LHCN-M2 (cell line): ENCODE measurements at places on chromosomes 13 and 19.
A peak's percentile ranks its signal among the peaks of the same experiment; 100 is the strongest.

DNA sequence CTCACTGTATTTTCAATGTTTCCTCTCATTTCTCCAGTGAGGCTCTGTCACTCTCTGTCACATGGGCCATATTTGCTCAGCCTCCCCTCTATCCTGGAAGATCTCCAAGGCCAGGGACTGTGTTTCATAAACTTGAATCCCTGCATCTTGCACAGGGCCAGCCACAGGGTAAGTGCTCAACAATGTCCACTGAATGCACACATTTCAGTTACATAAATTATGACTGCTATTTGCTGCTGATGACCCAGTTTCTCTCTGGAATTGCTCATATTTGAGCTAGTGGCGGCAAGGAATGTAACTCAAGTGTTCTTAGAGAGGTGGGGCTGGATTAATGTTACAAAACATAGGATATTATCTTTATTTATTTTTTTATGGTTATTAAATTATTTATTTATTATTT is 6.1 kb downstream of the CLC start:
- DNase-seq: no peak

GRCh38 chr19:4369109-4369887 is 25.9 kb downstream of the MPND start:
- no peak for DNase-seq

DNA sequence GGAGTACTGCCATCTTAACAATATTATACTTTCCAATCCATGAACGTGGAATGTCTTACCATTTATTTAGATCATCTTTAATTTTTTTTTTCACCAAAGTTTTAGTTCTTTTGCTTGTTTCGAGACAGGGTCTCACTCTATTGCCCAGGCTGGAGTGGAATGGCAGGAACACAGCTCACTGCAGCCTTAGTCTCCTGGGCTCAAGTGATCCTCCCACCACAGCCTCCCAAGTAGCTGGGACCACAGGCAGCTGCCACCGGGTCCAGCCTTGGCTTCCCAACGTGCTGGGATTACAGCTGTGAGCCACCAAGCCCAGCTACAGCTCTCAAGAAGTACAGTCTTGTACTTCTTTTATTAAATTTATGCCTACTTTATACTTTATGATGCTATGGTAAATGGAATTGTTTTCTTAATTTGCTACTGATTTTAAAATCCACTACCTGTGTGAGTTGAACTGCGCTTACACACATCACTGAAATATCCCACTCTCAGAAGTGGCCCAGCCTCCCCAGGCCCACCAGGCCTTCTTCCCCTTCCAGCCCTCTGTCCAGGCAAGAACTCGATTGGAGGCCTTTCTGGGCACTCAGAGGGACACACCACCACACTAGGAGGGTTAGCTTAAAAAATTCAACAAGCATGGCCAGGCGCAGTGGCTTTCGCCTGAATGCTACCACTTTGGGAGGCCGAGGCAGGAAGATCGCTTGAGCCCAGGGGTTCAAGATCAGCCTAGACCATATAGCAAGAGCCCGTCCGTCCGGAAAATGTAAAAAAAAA is 1.0 kb upstream of the PGLS start:
- DNase-seq: peak; percentile 17

DNA sequence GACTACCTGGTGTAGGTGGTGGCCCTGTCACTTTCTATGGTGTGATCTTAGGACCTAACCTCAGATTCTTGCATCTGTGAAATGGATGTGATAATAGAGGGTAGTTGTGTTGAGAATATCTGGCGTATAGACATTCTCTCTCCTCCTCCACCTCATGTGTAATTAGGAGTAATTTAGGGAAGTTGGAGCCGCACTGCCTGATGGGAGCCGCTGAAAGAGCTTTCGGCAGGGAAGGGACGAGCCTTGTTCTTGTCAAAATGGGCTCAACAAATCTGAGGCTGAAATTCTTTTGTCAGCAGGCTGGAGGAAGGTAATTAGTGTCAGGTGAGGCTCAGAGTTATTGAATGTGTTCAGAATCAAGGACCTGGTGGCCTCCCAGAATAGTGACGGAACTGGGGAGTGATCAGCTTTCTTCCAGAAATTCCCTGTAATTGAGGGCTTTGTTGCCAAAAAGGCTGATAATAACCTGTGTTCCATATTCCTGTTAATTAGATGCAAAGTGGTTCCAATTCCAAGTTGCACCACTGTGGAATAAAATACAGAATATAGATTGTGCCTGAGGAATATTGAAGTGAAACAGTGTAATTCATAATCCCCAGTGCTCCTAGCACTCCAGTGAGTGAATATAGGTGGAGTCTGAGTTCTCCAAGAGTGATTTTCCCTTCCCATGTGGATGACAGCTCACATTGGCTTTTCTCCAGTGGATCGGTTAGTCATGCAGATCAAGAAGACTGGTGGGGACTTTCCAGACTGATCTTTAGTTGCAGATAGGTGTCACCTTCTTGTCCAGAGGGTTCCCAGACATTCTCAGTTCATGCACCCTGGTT is 47.5 kb downstream of the SPATA13 start:
- peak; percentile 77 for DNase-seq

DNA sequence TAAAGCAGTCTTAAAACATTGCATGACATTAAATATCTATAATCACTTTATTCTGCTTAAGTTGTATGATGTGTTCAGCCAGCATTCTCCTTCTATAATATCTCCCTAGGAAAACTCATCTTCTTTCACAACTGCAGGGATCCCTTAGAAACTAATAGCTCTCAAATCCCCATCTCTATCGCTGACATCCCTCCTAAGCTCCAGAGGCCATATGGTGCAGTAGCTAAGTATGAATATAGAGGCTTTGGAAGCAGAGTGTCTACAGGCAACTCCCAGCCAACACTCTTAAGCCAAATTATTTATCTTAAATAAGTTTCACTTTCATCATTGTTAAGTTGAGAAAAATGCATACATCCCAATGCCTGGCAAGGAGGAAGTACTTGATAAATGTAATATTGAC is 349.5 kb upstream of the MIR17HG start:
- DNase-seq: no peak

DNA sequence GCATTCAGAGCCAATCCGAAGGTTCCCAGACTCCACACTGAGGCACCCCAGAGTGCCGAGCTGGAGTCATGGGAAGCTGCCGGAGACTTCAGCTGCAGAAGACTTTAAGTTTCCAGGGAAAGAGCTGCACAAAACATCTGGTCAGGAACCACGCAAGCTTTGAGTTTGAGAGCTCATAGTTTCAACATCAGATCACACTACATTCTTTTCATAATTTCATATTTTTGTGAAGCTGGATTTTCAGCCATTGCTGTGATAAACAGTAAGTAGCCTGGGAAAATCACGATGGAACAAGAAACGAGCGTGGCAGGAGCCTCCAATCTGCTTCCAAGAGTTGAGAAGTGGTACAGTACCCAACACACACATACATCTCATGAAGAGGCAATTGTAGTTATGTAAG is 25.5 kb upstream of the ATP12A start:
- DNase-seq: no peak

DNA sequence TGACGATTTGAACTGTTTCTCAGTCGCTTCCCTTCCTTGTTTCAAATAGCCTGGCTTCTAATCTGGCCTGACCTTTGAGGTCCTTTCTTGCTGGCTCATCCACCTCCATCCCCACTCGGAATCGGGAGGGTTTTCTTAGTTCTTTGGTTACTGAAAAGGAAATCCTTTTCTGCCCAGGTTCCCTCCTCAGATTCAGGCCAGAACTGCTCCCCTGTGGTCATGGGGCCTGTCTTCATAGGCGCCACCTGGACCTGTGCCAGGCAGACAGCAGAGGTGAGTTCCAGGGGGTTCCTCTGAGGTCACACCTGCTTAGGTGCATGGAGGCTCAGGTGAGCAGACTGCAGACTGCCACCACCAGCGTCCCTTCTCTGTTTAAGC is 62.4 kb downstream of the AKAP11 start:
- DNase-seq: no peak

DNA sequence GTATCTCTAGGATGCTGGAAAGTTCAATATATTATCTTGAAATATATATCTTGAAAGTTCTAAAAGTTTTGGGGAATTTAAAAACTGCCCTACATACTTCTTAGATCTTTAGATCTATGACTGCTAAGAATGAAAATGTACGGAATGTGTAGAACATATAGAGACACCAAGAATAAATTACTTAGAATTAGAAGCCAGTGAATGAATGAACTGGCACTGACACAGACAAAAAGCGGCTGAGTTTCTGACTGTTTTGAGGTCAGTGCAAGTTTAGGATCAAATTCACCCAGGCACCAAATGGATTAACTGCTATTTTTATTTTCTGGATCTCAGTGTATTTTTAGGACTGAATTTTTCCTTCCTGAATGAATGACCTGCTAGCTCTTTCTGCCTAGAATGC is 411.2 kb downstream of the KCTD12 start:
- no peak for DNase-seq

DNA sequence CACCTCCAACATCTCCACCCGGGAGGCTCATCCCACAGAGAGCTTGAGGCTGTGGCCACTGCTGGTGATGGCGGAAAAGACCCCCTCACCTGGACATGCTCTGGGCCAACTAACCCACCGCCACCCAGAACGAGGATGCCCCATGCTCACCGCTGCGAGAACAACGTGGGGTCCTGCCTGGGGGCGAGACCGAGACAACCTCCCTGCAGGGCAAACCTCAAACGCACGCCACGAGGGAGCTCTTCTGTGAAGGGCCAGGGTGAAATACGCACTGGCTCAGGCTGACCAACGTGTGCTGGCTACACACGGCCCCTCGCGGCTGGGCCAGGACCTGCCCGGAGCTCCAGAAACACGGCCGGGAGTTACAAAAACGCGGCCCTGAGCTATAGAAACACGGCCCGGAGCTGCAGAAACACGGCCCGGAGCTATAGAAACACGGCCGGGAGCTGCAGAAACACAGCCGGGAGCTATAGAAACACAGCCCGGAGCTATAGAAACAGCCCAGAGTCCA is 19.0 kb upstream of the PLPP2 start:
- DNase-seq: no peak

DNA sequence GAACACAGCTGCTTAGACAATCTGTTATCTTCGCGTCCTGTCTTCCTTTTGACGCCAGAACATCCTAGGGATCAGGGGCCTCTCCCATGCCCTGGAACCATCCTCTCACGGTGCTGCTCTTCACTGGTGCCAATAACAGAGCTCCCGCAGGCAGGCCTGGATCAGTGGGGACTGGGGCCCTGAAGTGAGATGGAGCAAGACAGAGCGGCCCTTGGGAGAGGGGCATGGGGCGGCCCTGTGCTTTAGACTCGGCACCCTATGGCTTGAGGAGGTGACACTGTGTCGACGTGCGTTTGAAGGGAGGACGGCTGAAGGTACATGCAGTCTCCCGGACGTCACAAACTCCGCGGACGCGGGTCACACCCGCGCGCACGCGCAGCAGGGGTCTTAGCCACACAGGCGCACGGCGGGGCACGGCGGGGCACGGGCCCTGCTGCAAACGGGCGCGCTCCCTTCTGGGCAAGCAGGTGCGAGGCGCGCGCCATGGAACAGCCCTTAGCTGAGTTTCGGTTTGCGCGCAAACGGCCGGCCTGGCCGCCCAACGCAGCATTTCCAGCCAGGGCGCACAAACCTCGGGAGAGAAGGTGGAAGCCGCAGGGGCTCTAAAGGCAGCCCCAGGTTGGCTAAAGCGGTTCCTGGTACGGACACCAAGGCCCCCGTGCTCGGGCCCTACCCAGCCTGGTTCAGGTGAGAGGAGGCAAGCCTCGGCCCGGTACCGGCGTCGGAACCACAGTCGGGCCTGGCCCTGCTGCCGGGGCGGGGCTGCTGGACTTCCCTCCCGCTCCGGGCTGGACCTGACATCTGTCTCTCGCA is 16.5 kb upstream of the RNF17 start:
- no peak for DNase-seq

DNA sequence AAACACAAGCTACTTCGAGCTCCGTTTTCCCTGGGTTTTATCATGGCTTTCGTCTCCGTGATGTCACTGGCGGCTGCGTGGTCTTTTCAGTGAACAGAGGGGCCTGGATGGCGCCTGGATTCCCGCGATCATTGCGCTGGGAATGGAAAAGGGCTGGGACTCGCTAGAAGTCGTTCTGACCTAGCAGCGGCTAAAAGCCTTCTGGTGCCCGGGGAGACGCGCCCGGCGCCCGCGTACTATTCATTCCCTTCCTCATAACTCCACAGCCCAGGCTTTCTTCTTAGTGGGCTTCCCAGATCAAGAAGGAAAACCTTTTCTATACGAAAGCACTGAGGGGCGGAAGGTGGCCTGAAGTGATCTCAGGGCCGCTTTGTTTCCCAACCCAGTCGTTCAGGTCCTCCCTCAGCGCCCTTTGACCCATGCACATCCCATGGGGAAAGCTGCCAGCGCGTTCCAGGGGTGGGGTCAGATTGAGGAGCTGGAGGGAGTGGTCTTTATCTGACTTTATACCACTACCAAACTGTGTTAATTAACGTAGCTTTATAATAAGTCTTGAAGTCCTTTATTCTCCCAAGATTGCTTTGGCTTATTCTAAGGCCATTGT is 96.6 kb downstream of the ELF1 start:
- DNase-seq: no peak

GRCh38 chr13:57045826-57046546 is 94.7 kb upstream of the PRR20A start:
- DNase-seq: no peak

DNA sequence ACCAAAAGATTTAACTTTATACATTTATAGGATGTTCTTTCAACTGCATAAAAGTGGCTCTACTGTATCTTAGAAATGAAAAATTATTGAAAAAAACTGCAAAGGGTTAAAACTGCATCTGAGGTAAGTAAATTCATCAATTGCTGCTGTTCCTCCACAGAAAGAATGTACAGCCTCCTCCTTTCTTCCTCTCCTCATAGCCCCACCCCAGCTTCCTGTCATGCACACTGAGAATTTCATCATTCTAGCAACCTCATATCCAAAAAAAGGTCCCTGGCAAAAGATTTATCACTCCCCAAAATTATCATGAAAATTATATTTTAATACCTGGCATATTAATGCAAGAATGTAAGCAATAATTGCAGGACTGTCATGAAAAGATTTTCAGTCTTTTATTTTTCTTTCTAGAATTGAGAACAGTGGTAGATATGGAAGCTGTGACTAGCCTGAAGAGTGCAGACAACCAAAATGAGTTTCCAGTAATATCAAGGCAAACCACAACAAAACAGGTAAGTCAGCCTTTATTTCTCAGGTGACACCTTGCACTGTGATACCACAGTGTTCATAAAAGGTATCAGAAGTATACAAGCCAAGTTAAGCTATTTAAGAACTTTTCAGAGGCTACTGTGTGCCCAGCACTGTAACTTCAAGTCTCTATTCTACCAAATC is 110.8 kb downstream of the SUCLA2 start:
- no peak for DNase-seq
